Heart left ventricle (tissue), 16 donors: ENCODE measurements at places on chromosomes 5 and 9. TPM values are rescaled to one million over a fixed set of nuclear protein-coding genes. Genes with fewer than 3 reads are reported as not detected.

The N4BP3 gene
- 2.1 TPM for total RNA-seq

The MAP1B gene
- 92.7 TPM for total RNA-seq

GRCh38 chr9:20601292-20601691 lies 21.0 kb downstream of the MLLT3 start:
- DNase-seq, result no peak

DNA sequence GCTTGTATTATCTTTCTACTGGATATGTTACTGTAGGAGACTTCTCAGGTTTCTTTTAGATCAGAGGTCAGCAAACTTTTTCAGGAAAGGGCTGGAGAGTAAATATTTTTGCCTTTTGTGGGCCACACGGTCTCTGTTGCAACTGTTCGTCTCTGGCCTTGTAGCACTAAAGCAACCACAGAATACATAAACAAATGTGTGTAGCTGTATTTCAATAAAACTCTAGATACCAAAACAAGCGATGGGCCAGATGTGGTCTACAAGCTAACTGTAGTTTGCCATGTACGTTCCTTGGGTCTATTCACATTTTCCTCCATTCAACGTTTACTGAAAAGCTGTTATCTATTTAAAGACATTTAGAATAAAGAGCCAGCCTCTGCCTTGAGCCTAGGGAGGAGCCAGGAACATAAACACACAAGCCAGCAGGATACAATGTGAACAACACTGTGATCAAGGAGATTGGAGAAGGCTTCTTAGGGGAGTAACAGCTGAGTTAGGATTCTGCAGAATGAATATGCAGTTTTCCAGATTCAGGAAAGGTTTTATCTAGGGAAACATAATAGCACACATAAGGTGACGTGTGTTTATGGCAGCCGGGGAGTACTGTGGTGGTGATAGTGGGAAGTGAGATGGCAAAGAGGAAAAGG lies 33.0 kb upstream of the HOMER1 start:
- DNase-seq, result no peak

- DNase-seq, result no peak
Observed at GRCh38 chr9:123796094-123796493, 133.8 kb downstream of the DENND1A start.

- DNase-seq, result no peak
Observed at GRCh38 chr5:124342584-124342983, 403.9 kb downstream of the ZNF608 start.

The C9orf50 gene
- total RNA-seq, result not detected

DNA sequence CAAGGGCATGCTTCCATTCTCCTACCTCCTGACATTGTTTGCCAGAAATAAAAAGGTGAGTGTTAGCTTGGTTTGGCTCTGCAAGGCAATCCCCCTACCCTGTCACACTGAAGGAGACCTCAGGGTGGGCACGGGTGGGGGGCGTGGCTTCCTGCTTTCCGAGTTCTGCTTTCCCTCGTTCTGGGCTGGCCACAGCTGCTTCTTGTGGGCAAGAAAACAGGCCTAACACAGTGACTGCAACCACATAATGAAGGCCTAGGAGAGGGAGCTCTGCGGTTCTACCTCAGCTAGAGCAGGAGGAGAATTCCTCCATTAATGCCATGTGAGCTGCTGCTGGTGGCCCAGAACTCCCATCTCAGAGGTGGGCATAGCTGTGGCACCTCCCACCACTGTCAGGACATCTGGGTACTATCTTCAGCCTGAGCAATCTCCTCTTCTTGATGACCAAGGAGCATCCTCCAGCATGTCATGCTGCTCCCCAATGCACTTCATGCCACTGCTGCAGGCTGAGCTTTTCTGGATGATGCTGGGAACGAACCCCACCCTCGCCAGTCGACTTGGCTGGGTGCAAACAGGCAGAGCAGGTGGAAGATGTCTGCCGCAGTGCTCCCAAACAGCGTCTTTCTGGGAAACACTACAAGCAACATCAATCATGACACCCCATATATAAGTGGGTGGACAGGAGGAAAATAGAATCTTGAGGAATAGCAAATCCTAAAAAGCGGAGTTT lies 139.5 kb upstream of the RAPGEF1 start:
- DNase-seq, result no peak

The IFNA13 gene
- total RNA-seq, result not detected

The CBY3 gene
- not detected for total RNA-seq

- no peak for DNase-seq
Observed at GRCh38 chr5:135835766-135836165, 1.3 kb downstream of the SLC25A48 start.

DNA sequence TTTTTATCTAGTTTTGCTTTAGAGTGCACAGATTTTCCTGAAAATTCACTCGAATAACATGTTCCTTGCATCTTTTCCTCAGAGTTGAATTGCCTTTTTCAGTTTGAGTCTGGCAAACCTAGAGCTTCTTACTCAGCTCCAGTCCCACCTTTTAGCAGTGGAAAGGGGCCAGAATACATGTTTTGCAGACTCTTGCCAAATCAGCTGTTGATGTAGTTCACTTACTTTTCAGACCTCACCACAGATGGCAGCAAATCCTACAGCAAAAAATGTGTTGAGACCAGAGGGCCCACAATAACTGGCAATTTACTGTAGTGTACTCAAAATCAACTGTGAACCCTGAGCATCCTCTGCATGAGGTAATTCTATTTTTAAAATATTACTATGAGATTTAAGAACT lies 545.2 kb upstream of the ACO1 start:
- DNase-seq, result no peak

DNA sequence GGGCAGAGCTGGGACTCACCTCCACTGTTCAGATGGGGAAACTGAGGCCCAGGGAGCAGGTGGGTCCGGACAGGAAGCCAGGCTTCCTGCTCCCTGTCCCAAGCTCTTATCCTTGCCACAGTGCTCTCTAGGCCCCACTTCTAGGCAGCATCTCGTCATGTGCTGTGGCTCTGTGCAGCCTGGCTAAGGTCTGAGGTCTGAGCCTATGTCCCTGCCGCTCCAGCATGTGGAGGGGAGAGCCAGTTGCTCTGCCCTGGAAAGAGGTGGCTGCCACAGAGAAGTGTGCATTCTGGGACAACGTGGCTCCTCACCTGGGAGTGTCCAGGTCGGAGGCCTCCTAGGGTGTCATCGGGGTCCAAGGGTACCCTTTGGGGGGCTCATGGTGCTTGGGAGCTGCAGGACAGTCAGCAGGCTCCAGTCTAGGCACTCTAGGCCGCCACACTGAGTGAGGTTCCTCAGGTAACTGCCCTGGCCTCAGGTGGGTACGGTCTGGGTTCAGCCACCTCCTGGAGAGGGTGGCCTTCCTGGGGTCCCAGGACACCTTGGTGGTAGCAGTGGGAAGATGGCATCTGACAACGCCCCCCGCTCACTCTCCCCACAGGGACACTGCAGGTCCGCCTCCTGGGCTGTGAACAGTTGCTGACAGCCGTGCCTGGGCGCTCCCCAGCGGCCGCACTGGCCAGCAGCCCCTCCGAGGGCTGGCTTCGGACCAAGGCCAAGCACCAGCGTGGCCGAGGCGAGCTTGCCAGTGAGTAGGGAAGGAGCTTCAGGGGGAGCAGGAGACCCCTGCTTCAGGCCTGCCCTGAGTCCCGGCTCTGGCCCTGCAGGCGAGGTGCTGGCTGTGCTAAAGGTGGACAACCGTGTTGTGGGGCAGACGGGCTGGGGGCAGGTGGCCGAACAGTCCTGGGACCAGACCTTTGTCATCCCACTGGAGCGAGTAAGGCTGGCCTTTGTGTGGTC lies 10.4 kb downstream of the PKN3 start:
- no peak for DNase-seq

- no peak for DNase-seq
Observed at GRCh38 chr9:73805853-73806458, 654.3 kb downstream of the ANXA1 start.
